NCI-H187 treated with DMSO at 0.1 percent for 48 hours (cell line): ENCODE measurements at places on chromosomes 7 and 10.

DNA sequence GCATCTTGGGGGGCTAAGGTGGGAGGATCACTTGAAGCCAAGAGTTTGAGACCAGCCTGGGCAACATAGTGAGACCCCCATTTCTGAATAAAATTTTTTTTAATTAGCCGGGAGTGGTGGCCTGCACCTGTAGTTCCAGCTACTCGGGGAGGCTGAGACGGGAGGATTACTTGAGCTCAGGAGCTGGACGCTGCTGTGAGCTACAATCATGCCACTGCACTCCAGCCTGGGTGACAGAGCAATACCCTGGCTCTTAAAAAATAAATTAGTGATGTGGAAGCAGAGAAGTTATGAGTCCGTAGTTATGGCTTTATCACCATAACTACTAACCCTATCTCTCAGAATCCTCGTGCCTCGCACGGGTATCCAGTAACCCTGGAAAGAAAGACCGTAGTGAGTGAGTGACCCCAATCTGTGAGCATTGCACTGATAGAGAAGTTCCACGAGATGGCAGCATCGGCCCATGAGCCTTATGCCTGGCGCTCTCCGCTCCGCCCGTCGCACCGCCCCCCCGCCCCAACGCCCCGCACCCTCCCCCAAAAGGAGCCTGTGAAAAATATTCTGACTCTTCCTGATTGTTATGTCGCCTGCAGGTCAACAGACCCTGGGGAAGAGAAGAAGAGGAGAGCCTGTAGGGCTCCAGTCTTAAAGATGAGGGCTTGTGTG, 4.9 kb upstream of the SLC29A3 start:
- DNase-seq: no peak

- no peak for DNase-seq
Observed at GRCh38 chr10:85997544-85997943, 369.1 kb downstream of the GRID1 start.

DNA sequence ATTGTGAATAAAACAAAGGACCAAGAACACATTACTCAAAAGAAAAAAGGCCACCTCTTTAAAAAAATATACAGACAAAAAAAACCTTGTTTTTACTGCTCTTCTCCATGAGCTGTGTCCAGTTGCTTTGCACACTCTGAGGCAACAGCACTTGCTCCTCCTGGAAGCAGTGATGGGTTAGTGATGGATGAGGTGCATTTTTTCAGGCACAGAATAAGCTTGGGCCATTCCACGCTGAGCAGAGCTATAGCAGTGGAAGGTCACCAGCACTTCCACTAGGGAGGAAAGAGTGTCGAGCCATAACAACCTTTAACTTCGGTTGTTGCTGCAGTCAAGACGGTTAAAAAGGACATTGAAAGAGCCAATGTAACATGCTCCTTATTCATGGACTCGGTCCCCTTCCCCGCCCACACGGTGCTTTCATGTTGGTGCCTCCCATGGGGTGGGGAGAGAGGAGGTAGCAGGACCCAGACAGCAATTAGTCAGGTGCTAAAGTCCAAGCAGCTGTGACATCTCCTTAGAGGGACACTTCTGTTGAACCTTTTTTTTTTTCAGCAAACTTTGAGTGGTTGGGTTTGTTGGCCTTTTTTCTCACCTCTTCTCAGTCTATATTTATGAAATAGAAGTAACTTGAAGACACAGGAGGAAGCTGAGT, 136.5 kb upstream of the ADARB2 start:
- DNase-seq: no peak

- peak; percentile 39 for DNase-seq
Observed at GRCh38 chr7:95527033-95527775, 41.5 kb downstream of the ASB4 start.

DNA sequence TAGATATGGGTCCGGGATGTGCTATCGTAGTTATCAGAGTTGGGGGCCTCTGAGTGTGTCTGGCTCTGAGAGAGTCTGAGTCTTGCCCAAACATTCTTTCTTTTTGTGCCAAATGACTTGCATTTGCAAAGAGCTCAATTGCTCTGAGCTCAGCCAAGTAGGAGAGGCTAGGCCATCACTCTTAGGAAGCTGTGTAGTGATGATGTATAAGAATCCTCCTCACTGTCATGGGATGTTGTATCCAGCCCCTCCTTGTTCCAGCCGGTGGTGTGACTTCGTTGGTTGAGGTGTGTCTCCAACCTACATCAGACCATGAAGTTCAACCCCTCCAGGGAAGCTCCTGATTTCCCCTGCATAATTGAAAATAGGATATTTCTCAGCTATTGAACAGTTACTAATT, 97.5 kb upstream of the NPS start:
- no peak for DNase-seq

- no peak for DNase-seq
Observed at GRCh38 chr10:110724116-110724921, 80.2 kb downstream of the RBM20 start.

DNA sequence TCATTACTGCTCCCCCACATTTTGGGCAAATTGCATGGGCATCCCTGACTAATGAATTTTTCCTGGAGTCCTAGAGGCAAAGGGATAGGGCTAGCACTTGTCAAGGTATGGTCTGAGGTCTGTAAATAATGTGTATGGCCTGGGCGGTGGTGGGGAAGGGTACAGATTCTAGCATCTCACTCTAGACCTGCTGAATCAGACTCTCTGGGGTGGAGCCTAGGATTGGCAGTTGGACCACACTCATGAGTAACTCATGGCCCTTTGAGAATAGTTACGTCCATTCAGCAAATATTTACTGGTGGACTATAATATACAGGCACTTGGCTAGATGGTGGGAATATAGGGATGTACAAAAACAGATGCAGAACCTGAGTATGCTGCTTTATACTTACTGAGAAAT, 118.0 kb downstream of the CELF2 start:
- no peak for DNase-seq

DNA sequence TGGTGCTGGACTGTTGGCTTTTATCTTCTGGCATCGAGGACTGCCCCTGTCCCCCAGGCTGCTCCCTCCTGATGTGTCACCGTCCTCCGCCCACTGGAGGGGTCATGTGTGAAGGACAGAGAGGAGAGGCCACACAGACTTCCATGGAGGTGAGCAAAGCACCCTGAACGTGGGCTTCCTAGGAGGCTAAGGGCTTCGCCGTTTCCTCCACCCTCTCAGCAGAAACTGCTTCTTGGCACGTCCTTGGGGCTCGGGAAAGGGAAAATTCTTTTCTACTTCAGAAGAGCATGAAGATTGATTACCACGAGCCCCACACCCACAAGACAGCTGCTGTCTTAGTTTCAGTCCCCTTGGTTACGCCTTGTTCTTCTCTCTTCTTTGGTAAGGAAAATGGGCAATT, 218.2 kb downstream of the CCDC3 start:
- no peak for DNase-seq

DNA sequence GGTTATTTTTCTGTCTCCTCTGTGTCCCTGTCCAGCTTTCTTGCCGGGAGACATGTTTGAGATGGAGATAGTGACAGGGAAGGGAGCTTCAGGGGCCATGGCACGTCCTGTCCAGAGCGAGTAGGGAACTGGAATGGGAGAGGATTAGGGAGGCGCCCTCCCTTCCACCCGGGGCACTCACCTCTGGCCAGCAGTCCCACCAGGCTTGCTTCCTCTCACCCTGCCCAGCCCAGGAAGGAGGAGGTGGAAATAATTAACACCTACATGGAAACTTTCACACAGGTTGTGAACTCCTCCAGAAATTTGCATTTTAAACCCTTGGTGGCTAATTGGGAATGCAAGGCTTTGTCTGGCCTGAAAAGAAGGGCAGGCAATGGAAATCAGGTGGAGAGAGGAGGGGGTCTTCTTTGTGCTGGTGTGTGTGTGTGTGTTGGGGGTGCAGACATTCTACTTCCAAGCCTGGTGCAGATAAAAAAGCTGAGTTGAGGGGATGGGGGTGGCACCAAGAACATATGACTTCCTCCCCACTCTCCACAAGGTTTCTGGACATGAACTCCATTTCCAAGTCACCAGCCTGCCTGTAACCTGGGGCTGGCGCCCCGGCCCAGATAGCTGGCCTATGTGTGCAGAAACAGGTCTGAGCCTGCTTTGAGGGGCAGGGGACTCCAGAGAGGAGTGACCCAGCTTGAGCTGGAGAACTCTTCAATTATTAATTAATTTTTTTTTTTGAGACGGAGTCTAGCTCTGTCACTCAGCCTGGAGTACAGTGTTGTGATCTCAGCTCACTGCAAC, 199.4 kb downstream of the CYP26A1 start:
- no peak for DNase-seq

GRCh38 chr7:117489016-117489415, 9.2 kb downstream of the CFTR start:
- no peak for DNase-seq

DNA sequence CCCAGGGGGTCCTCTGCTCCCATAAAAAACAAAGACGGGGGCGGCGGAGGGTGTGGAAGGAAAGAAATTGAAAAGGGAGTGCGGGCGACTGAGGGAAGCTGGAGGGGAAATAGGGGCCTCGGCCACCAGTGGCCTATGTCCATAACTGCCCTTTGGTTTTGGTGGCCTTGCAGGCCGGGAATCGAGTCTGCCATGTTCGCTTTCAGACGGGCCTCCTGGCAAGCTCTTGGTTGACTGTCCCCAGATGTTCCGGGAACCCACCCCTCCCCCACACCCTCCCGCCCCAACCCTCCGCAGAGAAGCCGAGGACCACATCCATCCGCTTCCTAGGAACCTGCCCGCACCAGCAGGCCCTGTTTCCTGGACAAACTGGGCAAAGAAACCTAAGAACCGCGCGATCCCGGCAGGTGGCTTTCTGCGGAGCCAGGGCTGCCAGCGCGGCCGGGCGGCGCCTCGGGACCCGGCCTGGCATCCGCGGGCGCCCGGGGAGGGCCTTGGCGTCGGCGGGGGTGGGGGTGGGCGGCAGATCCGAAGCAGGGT, 20.0 kb upstream of the GATA3 start:
- DNase-seq: no peak

DNA sequence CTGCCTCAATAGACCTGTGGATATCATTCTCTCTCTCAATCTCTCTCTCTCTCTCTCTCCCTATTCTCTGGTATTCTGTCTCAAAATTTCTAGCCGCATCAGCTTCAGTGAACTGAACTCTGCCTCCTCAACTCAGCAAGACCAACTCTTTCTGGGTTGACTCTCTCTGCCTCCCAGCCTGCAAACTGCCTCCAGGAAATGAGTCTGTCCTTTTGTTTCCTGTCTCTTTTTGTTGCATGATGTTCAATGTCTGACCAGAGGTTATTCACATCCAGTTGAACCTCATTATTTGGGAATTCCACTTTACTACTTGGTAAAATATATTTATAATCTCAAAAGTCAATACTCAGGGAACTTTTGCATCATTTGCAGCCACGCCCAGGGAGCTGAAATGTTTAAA, 682.7 kb upstream of the FZD8 start:
- DNase-seq: no peak

GRCh38 chr7:117262546-117262945, 60.3 kb downstream of the WNT2 start:
- DNase-seq: no peak

- DNase-seq: peak; percentile 38
Observed at GRCh38 chr7:5704534-5704922, 76.9 kb downstream of the RNF216 start.

GRCh38 chr7:17134786-17135185, 163.7 kb upstream of the AHR start:
- no peak for DNase-seq

DNA sequence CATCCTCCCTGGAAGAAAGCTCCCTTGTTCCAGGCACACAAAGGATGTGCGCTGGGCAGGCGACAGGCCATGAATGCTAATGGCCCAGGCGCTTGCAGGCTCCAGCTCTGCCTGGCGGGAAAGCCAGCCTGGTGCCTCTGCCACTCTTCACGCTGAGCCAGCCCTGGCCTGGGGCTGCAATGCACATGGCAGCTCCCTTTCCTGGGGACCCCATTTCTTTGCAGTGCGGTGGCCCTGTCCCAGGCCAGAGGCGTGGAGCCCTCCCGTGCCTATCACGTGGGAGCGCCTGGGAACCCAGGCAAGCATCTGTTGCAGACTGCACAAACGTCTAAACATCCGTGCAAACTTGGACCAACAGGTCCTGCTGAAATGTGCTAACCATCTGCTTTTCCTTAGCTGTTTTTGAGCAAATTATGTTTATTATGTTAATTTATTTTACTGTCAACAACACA, 152.1 kb upstream of the LYZL2 start:
- DNase-seq: no peak

- no peak for DNase-seq
Observed at GRCh38 chr10:4280461-4281189, 495.6 kb upstream of the KLF6 start.

GRCh38 chr7:48112401-48113165, 23.5 kb downstream of the UPP1 start:
- no peak for DNase-seq

GRCh38 chr7:77327067-77327931, 88.8 kb downstream of the GSAP start:
- no peak for DNase-seq

DNA sequence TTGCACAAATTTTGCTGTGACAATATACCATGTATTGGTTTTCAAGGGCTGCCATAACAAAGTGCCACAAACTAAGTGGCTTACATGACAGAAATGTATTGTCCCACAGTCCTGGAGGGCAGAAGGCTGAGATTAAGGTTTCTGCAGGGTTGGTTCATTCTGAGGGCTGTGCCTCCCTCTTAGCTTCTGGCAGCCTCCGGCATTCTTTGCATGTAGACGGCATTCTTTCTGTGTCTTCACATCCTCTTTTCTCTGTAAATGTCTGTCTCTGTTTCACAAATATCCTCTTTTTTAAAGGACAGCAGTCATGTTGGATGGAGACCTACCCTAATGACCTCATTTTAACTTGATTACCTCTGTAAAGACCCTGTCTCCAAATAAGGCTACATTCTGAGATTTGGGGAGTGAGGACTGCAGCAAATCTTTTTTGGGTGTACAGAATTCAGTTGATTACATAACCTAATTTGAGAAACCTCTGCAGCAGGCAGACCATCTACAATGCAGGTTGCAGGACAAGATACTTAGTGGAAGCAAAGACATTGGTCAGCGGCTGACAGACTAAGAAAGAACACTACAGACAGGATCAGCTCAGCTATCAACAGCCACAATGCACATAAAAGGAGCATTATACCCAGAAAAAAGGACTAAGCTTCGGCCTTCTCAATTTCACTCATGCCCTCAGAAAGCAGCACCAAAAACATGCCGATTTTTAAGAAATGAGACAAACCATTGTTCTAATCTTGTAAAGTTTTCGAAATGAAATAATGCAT, 84.6 kb upstream of the FAM3C start:
- no peak for DNase-seq

GRCh38 chr10:93751832-93752231, 5.9 kb upstream of the LGI1 start:
- no peak for DNase-seq
